Endothelial cell of umbilical vein (primary cell): ENCODE measurements at places on chromosomes 4 and X. TPM values are rescaled to one million over a fixed set of nuclear protein-coding genes. Genes with fewer than 3 reads are reported as not detected.
A peak's percentile ranks its signal among the peaks of the same experiment; 100 is the strongest.

GRCh38 chr4:60868232-60868960, 331.7 kb upstream of the ADGRL3 start:
- H3K4me3 ChIP-seq: no peak overlapping the region
- no peaks in the 10 kb centered on the region for H3K36me3 ChIP-seq
- DNase-seq: no peak

The TRIM2 gene
- 16.4 and 19.7 TPM in 2 replicates for total RNA-seq

DNA sequence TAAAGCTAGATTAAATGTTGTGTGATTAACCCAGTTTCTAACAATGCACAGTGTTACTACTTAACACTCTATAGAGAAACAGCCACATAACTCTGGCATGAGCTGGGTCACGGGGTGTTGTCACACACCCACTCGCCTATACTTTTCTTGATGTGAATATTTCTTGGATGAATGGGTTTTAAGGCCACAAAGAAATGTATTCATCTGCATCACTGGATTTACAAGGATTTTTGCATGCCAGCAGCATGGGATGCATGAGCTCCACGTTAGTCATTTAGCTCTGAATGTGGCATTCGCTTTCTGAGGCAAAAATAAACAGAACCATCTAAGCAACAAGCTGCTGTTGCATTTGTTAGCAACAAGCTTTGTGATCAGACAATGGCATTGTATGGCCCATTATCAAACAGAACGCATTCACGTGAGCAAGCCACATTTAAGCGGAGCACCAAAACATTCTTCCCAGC, 89.7 kb downstream of the LRP2BP start:
- DNase-seq: peak; percentile 27
- no peaks in the 10 kb centered on the region for H3K36me3 ChIP-seq
- no peak overlapping the region for H3K4me3 ChIP-seq
- no peaks in the 10 kb centered on the region for H3K4me1 ChIP-seq
- no peaks in the 10 kb centered on the region for H3K27me3 ChIP-seq
- H3K27ac ChIP-seq: no peak overlapping the region

DNA sequence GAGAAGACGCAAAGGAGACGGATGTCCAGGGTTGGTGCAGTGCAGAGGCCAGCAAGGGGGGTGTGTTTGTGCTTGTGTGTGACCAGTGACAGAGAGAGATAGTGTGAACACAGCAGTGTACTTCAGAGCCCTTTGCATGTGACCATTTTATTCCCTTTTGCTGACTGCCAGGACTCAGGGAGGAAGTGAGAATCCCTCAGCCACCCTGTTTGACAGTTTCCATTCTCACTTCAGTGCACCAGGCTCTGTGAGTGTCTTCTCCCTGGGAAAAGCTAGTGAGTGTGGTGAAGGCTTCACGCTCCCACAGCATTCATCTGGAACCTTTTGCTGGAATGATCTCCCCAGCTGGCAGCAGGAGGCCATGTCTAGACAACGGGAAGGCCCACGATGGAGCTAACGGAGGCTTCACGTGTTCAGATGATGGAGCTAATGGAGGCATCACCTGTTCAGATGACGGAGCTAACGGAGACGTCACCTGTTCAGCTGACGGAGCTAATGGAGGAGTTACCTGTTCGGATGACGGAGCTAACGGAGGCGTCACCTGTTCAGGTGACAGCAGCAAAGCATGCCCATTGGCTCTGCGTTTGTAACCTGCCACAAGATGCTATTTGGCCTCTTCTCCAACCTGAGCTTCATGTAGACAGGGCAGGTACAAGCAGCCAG, 195.4 kb downstream of the AFAP1 start:
- no peak overlapping the region for H3K4me3 ChIP-seq
- no peak overlapping the region for H3K27ac ChIP-seq
- no peaks in the 10 kb centered on the region for H3K4me1 ChIP-seq
- H3K36me3 ChIP-seq: no peaks in the 10 kb centered on the region

GRCh38 chrX:20274121-20274520, 7.4 kb upstream of the RPS6KA3 start:
- H3K36me3 ChIP-seq: no peaks in the 10 kb centered on the region
- no peak for DNase-seq
- H3K27me3 ChIP-seq: no peaks in the 10 kb centered on the region
- no peaks in the 10 kb centered on the region for H3K4me1 ChIP-seq
- no peak overlapping the region for H3K27ac ChIP-seq
- no peak overlapping the region for H3K4me3 ChIP-seq

DNA sequence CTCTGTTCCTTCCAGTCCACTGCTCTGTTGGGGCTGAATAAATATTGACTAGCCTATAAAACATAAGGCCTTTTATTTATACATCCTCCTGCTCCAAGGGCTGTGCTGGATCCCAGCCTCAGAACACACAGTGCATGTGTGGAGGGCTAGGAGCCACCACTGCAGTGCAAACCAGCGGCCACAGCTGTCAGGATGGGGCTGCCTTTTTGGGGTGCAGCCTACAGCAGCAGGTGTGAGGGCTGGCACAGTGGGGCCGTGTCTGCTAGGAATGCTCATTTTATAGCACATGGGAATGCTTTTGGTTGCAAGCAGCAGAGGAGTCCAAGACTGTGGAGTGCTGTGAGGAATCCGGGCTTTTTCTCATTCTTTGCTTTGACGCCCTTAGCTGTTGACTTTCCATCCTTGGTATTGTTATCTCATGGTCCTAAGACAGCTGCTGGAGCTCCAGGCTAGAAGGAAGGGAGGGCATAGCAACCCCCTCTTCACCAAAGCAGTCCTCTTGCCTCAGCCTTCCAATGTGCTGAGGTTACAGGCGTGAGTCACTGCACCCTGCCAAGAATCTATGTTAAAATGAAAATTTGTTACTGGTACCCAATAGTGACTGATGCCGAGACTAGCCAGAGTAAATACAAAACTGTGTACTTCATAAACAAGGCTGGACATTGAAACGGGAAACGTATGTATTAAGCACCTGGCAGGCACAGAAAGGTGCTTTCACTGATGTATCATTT, 334.3 kb upstream of the GATB start:
- no peaks in the 10 kb centered on the region for H3K27me3 ChIP-seq
- DNase-seq: no peak
- H3K36me3 ChIP-seq: no peaks in the 10 kb centered on the region
- no peak overlapping the region for H3K4me3 ChIP-seq

DNA sequence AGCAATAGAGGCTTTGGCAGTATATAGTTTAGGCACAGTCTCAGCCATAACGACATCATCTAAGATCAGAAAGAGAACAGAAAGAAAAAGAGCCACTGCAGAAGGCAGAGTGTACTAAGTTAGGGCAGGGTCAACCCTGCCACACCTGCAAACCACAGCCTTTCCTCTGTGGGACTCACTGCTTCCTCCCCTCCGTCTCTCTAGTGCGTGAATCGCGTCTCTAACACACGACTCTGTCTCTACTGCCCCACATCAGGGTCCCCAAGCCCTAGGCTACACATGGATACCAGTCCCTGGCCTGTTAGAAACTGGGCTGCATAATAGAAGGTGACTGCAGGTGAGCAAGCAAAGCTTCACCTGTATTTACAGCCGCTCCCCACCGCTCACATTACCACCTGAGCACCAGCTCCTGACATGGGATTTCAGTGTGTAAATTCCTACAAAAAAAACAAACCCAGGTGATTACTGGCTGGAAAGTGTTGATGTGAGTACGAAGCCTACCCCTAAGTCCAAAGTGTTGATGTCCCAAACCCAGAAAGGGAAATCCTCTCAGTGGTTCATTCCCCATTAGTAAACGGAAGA, 128.9 kb downstream of the PRKX start:
- no peaks in the 10 kb centered on the region for H3K27me3 ChIP-seq
- H3K27ac ChIP-seq: no peak overlapping the region
- no peak for DNase-seq
- H3K4me3 ChIP-seq: no peak overlapping the region

The OTUD6A gene
- total RNA-seq: not detected in 2 replicates

The TMEM271 gene
- total RNA-seq: not detected in 2 replicates

GRCh38 chr4:1534876-1535526, 128.8 kb upstream of the NKX1-1 start:
- DNase-seq: no peak
- no peak overlapping the region for H3K4me3 ChIP-seq
- no peaks in the 10 kb centered on the region for H3K4me1 ChIP-seq
- H3K36me3 ChIP-seq: no peaks in the 10 kb centered on the region

DNA sequence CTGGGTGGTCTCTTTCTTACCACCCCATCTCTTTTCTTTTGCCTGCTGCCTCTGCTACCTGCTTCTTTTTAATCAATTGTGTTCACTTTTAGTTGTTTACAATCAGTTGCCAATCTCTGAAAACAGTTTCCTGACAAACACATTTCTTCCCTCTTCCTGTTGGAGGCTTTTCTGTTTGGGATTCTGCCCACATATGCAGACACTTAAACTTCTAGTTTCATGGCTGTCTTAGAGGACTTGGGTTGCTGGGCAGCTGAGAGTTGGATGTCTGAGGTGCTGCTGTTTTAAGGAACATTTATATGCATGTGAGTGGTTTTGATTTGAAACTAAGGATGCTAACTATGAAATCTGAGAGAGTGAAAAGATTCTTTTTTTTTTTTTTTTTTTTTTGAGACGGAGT, 112.3 kb upstream of the LIMCH1 start:
- peaks cover 29% of the 10 kb centered on the region for H3K27me3 ChIP-seq
- peak; percentile 32 for DNase-seq
- H3K36me3 ChIP-seq: no peaks in the 10 kb centered on the region

The STARD8 gene
- 8.4 and 14.8 TPM in 2 replicates for total RNA-seq

GRCh38 chrX:9153300-9153699, 119.4 kb upstream of the FAM9B start:
- peak overlapping the region; percentile 45 for H3K27ac ChIP-seq
- H3K36me3 ChIP-seq: no peaks in the 10 kb centered on the region

GRCh38 chr4:110735686-110736085, 112.8 kb upstream of the PITX2 start:
- peaks cover 5% of the 10 kb centered on the region for H3K4me1 ChIP-seq
- no peak overlapping the region for H3K27ac ChIP-seq
- no peak for DNase-seq
- H3K27me3 ChIP-seq: no peaks in the 10 kb centered on the region
- no peaks in the 10 kb centered on the region for H3K36me3 ChIP-seq

The F11 gene
- not detected in 2 replicates for total RNA-seq

DNA sequence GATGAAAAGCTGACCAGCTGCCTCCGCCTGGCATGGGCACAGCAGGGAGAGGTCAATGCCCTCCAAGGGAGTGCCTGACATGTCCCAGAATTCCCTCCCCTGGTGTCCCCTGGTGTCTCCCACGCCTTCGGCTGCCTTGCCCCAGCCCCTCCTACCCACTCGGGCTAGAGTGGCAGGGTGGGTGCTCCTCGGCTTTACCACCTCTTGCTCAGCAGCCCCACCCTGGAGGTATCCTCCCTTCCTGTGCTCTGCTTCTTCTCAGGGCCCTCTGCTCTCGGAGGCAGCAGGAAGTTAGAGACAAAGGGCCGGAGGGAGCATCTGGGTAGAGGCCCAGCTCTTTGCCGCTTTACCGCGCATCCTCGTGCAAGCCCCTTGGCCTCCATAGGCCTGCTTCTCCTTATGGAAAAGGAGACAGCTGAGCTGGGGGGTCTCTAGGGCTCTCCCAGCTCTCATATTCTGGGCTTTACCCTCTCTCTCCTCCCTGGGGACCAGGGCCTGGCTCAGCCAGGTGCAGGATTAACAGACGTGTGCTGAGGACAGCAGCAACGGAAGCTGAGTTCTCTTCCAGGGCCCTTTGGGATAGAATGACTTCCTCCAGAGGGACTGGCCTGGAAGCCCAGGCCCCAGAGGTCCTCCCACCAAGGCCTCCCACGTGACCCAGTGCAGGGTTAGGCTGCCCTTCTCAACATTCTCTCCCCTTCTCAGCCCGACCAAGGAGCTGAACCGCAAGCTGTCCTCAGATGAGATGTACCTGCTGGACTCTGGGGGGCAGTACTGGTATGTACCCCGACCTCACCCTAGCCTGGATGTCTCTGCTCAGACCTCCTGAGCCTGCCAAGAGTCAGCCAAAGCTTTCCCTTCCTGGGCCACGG, 17.2 kb downstream of the XPNPEP2 start:
- no peak for DNase-seq
- H3K4me3 ChIP-seq: no peak overlapping the region
- no peaks in the 10 kb centered on the region for H3K27me3 ChIP-seq
- no peaks in the 10 kb centered on the region for H3K4me1 ChIP-seq
- no peaks in the 10 kb centered on the region for H3K36me3 ChIP-seq
- H3K27ac ChIP-seq: no peak overlapping the region

- peak overlapping the region; percentile 84 for H3K4me3 ChIP-seq
- no peaks in the 10 kb centered on the region for H3K36me3 ChIP-seq
- no peak overlapping the region for H3K27ac ChIP-seq
- no peaks in the 10 kb centered on the region for H3K27me3 ChIP-seq
Measured at GRCh38 chr4:151013491-151013890, 1.6 kb downstream of the LRBA start.
